ENCODE measurements at places on chromosomes 5 and 9.

DNA sequence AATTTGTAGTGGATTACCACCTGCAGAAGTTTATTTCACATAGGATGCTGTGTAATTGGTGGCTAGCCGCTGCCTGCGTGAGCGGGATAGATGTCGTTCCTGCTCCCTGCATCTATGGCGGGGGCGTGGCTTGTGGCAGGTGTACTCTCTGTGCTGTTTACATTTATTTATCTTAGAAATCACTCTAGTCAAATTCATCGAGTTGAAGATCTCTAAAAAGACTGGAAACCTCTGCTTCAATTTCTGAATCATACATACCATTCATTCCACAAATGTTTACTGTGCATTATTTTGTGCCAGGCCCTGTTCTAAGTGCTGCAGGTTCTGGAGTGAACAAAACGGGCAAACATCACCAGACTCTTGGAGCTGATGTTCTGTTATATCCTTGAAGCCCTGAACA, 11.9 kb downstream of the ROPN1L start:
- DNase-seq: no peak

- DNase-seq: no peak
Measured at GRCh38 chr5:31362931-31363568, 168.8 kb downstream of the DROSHA start.

GRCh38 chr9:38443597-38443996, 19.3 kb upstream of the IGFBPL1 start:
- DNase-seq: no peak

- DNase-seq: no peak
Measured at GRCh38 chr9:109258481-109259302, 62.2 kb downstream of the EPB41L4B start.

DNA sequence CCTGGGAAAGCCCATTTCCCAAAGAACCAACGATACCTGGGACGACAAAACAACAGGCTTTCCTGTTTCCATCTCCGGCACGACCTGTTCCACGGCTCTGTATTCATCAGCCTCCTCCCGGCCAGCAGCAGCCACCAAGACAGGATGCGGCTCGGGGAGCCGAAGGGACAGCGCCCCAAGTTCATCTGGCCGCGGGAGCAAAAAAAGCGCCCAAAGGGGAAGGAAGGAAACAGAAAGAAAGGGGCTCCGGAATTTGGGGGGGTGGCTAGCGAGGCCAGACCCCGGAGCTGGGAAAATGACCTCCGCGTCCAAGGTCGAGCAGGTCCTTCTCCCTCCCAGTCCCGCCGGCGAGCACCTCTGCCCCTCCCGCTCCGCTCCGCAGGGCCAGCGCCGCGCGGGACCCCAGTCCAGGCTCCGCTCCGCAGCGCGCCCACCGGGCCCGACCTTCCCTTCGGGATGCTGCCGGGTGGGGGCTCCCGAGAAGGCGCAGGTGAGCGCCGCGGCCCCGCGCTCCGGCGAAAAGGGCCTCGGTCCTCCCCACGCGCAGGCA, 608 bp downstream of the ELOVL7 start:
- DNase-seq: no peak

DNA sequence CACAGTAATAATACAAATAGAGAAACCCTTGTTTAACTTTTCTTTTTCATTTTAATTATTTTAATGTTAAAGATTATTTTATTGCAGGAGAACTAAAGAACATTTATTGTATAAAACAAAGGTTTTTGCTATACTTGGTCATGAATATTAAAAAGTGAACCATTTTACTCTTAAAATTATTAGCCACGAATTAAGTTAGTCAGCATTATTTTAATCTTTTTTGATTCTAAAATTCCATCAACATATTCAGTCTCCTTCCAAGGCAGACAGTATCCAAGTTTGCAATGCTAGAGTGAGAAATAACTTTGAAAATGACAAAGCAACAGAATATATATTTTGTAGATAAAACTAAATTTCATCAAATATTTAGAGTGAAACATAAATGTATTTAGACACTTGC, 110.7 kb upstream of the CDH18 start:
- DNase-seq: no peak

GRCh38 chr9:130104491-130105193, 50.9 kb downstream of the GPR107 start:
- no peak for DNase-seq

DNA sequence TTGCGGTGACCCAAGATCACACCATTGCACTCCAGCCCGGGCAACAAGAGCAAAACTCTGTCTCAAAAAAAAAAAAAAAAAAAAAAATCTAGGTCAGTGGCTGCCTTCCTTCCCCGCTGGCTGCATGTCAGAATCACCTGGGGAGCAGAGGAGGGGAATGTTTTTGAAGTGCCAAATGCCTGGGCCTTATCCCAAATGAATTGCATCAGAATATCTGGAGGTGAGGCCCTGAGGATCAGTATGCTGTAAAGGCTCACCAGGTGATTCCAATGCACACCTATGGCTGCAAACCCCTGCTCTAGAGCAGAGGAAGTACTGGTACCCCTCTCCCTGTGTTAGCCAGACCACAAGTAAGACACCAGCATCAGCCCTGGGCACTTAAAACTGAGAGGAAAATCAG, 44.7 kb upstream of the GABRP start:
- DNase-seq: no peak

GRCh38 chr9:135581636-135582426, 20.3 kb downstream of the PAEP start:
- DNase-seq: no peak

DNA sequence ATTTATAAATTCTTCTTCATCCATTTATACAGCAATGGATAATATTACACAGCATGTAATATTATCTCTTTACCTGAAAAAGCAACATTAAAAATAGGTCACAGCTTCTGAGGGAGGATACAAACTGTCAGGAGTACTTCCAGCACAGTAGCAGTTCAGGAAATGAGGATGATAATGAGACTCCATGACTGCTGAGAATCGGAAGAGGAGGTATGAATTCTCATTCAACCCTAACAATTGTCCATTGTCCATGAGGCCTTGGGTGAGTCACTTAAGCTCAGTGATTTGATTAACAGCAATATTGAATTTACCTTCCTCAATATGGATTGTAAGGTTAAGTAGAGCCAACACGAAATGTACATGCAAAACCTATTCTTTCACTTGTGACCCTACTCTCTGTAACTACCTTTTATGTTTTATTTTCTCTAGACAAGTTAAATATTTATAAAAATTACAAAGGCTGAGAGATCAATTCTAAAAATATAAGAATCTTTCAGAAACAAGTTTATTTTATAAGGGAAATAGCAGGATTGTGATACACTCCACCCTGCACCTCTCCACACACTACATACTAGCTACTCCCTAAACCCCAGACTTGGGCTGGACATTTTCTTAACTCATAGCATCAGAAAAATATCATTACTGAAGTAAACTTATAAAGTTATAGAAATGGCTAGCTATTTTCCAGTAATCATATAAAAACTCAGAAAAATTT, 159.1 kb upstream of the ACOT12 start:
- DNase-seq: no peak

GRCh38 chr9:2015581-2016407, 647 bp downstream of the SMARCA2 start:
- peak; percentile 56 for DNase-seq

GRCh38 chr5:12865529-12865928, 961.3 kb upstream of the CTNND2 start:
- no peak for DNase-seq

- no peak for DNase-seq
Measured at GRCh38 chr9:95058795-95059386, 258.6 kb downstream of the FANCC start.

GRCh38 chr5:16975950-16976624, 40.0 kb upstream of the MYO10 start:
- no peak for DNase-seq

GRCh38 chr5:39547553-39548154, 122.9 kb upstream of the DAB2 start:
- DNase-seq: no peak

DNA sequence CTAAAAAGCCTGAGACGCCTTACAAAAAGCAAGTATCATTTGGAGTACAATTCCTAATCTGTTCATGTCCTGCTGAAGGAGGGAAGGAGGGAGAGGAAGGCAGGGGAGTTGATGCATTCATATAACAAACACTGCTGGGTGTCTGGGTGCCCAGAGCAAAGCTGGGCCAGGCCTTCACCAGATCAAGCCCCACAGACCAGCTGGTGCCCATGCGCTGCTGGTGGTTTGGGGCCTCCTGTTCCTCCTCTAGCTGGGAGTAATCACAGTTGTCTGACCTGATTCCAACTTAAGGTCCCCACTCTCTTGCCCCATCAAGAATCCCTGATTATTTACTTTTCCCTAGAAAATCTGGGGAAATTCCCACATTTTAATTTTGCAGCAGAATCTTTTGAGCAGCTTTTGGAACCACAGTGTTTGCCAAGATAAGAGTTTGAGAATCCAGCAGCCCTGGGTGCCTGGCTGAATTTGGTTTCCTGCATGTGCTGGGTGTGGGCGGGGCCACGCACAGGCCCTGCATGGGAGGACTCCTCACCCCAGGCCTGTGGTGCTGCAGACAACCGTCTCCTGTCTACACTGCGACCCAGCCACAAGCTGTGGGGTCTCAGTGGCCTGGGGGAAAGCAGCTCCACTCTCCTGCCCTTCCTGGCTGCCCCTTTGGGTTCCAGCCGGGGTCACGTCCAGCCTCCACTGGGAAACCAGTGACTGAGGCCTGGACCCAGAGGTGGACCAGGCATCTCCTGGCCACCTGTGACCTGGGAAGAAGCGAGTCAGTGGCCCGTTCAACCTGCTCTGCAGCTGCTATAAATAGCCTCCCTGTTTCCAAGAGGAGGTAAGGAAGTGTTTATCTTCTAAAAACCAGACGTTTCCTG, 47.5 kb downstream of the NEURL1B start:
- peak; percentile 37 for DNase-seq

- DNase-seq: no peak
Measured at GRCh38 chr5:15752663-15753285, 252.8 kb downstream of the FBXL7 start.

DNA sequence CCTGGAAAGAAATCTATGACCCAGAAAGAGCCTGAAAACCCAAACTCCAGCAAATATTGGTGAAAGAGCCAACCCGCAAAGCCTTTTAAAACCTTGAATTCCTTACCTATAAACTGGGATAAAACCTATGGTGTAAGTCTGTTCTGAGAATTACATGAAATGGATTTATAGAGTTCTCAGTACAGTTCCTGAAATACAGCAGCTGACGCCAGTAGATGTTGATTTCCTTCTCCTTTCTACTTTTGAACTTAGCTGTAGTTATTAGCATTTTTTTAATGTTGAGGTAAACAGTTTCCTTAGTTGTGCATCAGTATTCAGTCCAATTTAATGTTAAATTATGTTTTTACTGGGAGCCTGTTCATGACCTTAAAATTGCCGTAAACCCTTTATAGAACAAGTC, 3.7 kb downstream of the SPIN1 start:
- no peak for DNase-seq

- no peak for DNase-seq
Measured at GRCh38 chr5:59430066-59430685, 463.4 kb downstream of the PDE4D start.

DNA sequence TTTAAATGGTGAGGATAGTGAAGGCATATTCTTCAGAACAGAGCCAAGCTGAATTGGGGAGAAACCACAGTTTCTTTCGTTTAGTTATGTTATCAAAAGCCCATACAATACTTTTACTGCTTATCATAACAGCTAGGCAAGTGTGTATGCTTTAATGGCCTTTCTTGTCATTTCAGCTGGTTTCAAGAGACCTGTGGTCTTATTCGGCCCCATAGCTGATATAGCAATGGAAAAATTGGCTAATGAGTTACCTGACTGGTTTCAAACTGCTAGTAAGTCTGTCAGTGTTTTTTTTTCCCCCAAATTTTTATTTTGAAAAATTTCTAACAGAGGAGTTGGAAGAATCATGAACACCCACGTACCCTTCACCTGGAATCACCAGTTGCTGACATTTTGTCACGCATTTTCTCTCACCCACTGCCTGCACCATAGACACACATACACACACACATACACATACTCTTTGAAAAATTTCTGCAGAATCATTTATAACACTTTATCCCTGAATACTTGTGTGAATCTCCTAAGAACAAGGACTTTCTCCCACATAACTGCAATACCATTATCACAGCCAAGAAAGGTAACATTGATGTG, 63.7 kb downstream of the TJP2 start:
- no peak for DNase-seq

DNA sequence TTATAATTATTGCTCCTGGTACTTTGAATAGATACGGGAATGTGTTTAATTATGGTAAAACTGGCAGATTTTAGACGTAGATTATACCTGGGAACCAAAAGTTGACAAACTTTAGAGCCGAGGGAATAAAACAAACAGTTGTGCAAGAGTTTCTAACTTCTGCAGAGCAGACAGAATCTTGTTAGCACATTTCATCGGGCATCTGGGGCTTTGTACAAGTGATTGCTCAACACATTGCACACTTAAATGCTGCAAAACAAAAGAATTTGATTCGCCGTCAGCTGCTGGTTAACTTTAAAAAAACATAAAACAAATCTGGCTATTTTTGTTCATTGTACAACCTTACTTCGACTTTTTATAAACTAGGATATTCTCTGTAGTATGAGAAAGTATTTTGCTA, 398.1 kb downstream of the MAN2A1 start:
- DNase-seq: no peak

DNA sequence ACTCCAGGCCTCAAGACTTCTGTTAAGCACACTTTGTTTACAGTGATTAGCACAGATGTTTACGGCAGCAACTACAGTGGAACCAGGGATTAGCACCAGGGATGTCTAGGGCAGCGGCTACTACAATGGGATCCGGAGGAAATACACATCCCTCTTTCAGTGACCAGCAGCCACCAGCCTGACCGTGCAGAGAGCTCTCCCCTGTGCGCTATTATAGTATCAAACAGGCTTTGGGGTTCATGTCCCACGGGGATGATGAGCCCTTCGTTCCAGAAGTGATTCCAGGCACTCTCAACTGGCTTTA, 21.5 kb downstream of the GFPT2 start:
- no peak for DNase-seq

Measured in activated naive CD4-positive, alpha-beta T cell treated with Interleukin-2 at 50 U/mL for 16 hours (primary cell).